ENCODE measurements at places on chromosomes 1 and 21.

DNA sequence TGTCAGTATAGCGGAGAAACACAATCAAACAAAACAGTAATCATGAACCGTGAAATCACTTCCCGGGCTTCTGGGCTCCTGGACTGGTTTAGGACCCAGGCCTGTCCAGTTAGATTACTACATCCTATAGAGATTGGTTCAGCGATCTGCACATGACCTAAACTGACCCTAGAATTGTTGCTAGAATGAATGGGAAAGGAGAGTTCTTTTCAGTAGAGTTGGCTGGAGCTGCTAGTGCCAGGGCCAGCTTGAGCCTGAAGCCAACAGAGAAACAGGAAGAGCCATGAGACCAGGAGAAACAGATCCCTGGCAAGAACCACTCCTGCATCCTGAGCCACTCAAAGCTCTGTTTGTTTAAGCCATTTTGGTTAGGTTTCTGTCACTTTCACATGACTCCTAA lies 474.3 kb upstream of the C1orf87 start:
- DNase-seq = no peak

- DNase-seq = no peak
Measured at GRCh38 chr1:225435957-225436392, 8.1 kb upstream of the LBR start.

- DNase-seq = no peak
Measured at GRCh38 chr1:26404641-26405040, 6.0 kb upstream of the LIN28A start.

GRCh38 chr21:42754270-42754933 lies 101.0 kb downstream of the PDE9A start:
- DNase-seq = no peak

GRCh38 chr1:192797891-192798290 lies 10.9 kb upstream of the RGS2 start:
- DNase-seq = no peak

DNA sequence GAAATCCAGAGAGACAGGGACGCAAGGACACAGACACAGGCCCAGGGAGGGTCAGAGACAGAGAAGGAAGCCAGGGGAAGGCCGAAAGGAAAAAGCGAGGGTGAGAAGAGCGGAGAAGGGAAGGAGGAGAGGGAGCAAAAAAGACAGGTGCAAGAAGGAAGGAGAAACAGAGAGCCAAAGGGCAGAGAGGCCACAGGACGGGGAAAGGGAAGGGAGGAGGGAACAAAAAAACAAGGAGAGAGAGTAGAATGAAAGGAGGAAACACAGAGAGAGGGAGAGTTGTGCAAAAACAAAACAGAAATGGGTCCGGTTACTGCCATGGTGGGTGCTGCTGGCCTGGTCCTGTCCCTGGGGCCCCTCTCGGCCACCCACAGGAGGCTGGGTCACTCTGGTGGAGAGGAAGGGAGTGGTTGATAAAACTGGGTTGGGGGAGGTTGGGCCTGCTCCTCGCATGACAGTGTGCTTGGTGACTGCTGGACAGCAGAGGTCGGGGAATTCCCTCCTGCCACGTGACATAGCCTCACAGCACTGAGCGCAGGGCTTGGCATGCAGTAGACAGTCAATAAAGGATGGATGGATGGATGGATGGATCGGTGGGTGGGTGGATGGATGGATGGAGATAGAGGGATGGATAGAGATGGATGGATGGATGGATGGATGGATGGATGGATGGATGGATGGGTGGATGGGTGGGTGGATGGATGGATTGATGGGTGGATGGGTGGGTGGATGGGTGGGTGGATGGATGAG lies 64.8 kb downstream of the RAP1GAP start:
- DNase-seq = no peak

GRCh38 chr1:6628971-6629479 lies 4.4 kb downstream of the THAP3 start:
- DNase-seq = no peak

- no peak for DNase-seq
Measured at GRCh38 chr1:67582625-67583461, 102.2 kb upstream of the GADD45A start.

GRCh38 chr1:53592521-53592982 lies 133.4 kb downstream of the DMRTB1 start:
- DNase-seq = no peak

DNA sequence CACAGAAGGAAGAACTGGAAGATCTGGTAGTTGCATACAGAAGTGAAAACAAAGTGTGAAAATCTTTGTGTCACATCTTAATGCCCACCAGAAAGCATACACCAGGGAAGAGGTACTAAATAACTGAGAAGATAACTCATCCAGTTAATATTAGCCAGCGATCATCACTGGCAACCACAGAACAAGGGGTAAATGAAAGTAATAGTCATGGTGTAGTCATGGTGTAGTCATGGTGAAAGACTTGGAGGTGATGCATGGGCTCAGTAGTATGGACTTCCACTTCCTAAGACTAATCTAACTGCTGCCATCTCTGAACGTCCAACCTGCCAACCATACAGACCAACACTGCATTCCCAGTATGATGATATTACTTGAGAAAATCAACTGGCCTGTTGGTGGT lies 481.2 kb upstream of the NR5A2 start:
- no peak for DNase-seq

GRCh38 chr1:176696109-176696508 lies 233.1 kb downstream of the PAPPA2 start:
- DNase-seq = no peak

GRCh38 chr1:41245659-41246058 lies 3.6 kb upstream of the SCMH1 start:
- DNase-seq = no peak

- DNase-seq = no peak
Measured at GRCh38 chr21:36117286-36117741, 17.6 kb upstream of the CBR3 start.

DNA sequence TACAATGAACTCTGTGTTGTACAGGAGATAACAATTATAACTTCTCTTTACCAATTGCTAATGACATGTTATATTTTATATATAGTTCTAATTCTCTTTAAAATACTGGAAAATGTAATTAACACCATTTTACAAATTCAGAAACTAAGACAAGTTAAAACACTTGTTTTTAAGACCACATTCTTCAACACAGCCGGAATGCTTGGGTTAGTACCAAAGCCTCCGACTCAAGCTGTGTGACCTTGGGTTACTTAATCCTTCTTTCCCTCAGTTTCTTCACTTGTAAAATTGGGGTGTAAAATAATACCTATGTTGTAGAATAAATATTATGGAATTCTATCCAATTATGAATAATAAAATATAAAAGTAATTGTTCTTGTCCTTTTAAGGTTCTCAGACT lies 378.7 kb downstream of the USH2A start:
- no peak for DNase-seq

DNA sequence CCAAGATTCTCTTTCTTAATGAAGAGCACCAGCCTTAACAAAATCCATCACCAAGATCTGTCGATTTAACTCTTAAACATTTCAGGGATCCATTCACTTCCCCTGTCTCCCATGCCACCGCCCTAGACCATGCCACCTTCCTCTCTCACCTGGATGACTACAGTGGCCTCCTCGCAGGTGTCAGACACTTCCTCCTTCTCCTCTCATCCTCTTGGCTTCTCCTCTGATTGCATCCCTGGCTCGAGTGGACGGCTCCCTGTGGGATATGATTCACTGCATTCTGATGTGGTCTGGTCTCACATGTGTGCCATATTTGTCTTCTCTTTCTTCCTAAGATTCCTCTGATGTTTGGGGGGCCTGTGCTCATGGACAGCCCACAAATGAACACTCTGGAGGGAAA lies 66.4 kb upstream of the KLHDC7A start:
- DNase-seq = no peak

- no peak for DNase-seq
Measured at GRCh38 chr1:161427733-161428516, 60.2 kb upstream of the CFAP126 start.

- DNase-seq = no peak
Measured at GRCh38 chr1:45545553-45546310, 4.9 kb upstream of the AKR1A1 start.

DNA sequence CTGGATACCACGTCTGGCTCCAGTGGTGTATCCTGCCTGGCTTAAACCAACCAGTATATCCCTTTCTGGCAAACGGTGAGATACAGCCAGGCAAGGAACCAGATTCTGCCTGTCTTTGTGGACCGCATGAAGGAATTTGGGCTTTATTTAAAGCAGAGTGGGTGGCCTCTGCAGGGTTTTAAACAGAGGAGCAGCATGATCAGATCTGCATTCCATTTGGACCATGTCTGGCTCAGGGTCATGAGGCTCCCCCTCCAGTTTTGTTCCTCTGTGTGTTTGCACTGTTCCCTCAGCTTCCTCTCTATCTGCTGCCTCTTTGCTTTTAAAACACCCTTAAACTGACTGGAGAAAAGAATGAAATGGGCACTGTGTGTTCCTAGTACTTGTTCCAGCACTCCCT lies 195.0 kb downstream of the GIPC2 start:
- no peak for DNase-seq

DNA sequence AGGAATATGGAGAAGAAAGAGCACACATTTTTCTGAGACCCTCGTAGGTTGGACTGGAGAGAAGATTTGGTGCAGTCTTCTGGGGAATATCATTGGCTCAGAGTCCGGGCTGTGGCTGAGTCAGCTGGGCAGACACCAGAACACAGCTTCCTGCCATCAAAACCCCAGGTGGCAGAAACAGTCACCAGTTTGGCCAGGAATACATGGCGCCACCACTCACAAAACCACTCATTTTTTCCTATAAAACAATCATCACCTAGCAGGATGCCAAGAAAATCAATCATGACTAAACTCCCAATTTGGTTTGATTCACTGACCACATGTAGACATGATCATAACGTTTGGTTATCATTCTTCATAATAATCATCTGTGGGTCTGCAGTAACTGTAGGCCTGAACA lies 178.1 kb upstream of the PBX1 start:
- no peak for DNase-seq

DNA sequence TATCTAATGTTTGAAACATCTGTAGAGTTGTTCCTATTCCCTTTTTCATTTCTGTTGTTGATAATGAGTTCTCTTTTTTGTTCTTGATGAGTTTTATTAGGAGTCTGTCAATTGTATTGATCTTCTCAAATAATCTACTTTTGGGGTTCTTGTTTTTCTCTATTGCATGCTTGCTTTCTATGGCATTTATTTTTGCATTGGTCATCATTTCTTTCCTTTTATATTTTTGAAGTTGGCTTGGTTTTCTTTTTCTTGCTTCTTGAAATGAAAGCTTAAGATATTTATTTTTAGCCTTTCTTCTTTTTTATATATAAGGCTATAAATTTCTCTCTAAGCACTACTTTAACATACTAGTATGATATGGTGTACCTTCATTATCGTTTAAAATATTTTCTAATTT lies 381.8 kb downstream of the NPHP4 start:
- no peak for DNase-seq

DNA sequence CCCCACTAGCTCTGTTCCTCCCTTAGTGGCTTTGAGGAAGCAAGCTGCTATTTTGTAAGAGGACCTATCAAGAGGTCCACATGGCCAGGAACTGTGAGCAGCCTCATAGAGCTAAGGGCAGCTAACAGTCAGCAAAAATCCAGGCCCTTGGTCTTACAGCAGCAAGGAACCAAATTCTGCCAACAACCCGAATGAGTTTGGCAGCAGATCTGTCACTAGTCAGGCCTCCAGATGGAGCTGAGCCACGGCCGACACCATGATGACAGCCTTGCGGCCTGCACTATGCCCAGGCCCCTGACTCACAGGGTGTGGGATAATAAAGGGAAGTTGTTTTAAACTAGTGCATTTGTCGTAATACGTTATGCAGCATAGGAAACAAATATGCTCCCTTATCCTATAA lies 28.0 kb upstream of the H3-3A start:
- DNase-seq = no peak

GRCh38 chr1:30909365-30910068 lies 959 bp upstream of the SDC3 start:
- DNase-seq = no peak

GRCh38 chr1:101540161-101540560 lies 303.3 kb downstream of the S1PR1 start:
- no peak for DNase-seq

- DNase-seq = no peak
Measured at GRCh38 chr1:100441651-100442050, 89.3 kb downstream of the CDC14A start.

DNA sequence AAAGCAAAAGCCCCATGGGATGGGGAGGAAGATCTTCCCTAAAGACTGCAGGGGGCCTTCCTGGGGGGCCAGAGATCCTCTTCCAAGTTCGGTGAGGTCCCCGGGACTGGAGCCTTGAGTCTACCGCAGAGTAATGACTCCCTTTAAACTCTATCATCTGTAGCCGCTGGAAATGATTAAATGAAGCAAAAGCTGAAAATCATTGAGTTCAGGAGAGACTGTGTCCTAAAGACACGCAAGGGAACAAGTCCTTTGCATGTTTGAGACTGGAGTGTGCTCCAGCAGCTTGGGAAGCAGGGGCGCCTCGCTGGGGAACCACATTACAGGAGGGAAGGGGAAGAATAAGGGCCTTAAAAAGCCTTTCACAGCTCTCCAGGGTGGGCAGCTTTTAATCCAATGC lies 70.2 kb downstream of the WDR4 start:
- no peak for DNase-seq

GRCh38 chr1:17441265-17441992 lies 2.0 kb upstream of the RCC2 start:
- no peak for DNase-seq

- no peak for DNase-seq
Measured at GRCh38 chr1:184518736-184519357, 132.0 kb downstream of the C1orf21 start.

DNA sequence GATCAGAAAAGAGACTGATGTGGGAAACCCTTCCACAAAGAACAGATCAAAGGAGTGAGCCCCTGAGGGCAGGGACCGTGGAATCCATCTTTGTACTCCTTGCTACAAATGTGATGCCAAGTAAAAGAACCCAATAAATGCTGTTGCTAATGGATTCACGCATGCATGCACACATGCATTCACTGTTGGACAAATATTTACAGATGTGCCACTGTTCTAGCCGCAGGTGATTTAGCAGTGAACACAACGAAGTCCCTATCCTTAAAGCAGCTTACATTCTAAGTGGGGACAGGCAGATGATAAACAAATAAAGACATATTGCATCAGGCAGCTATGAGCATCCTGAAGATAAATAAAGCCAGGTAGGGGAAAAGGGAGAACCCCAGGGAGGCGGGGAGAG lies 67.8 kb downstream of the ITPKB start:
- DNase-seq = no peak

- DNase-seq = no peak
Measured at GRCh38 chr1:58769809-58770320, 14.0 kb downstream of the JUN start.

DNA sequence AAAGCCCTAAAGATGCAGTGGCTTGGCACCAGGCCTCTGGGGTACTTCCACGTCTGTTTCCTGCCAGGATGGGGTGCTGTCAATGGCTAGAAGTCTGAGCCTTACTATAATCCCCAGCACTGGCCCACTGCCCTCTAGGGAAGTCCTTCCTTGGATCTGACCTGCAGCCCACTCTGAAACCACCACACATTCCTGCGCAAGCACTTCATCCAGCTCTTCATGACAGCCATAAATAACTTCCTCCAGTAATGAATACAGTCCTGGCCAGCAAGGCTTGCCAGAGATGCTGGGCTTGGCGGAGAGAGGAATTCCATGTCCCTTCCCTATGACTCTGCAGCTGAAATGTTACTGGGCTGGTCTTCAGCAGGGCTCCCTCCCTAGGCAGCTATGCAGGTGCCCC lies 32.6 kb downstream of the ALPL start:
- DNase-seq = no peak

- no peak for DNase-seq
Measured at GRCh38 chr1:244102046-244102445, 51.0 kb downstream of the ZBTB18 start.

All from cortex of kidney (tissue), 1 donor.